ENCODE measurements at places on chromosomes 11 and 22.

DNA sequence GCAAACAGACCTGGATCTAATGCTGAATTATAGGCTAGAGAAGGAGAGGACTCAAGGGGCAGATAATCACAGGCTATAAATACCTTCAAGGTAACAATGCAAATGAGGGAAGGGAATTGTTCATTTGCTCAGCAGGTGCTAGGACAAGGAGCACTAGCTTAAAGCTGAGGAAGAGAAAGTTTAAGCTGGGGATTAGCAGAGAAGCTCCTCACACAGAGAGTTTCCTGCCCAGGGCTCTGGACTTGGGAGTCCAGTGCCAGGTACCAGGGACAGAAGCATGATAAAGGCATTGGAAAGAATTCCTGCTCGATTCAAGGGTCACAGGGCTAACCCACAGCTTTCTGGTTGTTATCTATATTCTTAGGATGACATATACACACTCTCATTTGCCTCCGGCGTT is 509.9 kb downstream of the NTM start:
- no peak overlapping the region for H3K27ac ChIP-seq
- H3K27me3 ChIP-seq: no peaks in the 10 kb centered on the region
- H3K4me3 ChIP-seq: no peak overlapping the region
- no peaks in the 10 kb centered on the region for H3K4me1 ChIP-seq

DNA sequence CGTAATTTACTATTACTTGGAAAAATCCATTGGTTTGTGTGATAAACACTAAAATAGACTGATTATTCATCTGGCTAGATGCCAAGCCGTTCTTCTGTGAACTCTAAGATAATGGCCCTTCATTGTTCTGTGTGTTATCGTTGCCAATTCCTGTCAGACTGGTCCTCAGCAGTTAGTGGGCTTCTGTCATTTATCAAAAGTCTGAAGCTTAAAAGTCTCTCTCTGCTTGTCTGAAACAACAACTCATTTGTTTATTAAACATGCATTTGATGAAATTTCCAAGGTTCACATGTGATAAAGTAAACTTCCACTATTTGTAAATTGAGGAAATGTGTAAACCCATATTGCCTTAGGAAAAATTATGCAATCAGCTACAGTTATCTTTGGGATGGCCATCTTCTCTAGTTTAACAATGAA is 21.1 kb upstream of the RDX start:
- no peak overlapping the region for H3K4me3 ChIP-seq
- peaks cover 11% of the 10 kb centered on the region for H3K27me3 ChIP-seq
- DNase-seq: no peak

GRCh38 chr11:16917941-16918340 is 96.3 kb downstream of the PLEKHA7 start:
- no peak overlapping the region for H3K4me3 ChIP-seq
- no peak for DNase-seq
- H3K36me3 ChIP-seq: no peaks in the 10 kb centered on the region
- H3K4me1 ChIP-seq: peaks cover 1% of the 10 kb centered on the region

GRCh38 chr11:36757075-36757474 is 159.0 kb upstream of the RAG2 start:
- no peaks in the 10 kb centered on the region for H3K4me1 ChIP-seq
- H3K4me3 ChIP-seq: no peak overlapping the region
- DNase-seq: no peak

- H3K4me1 ChIP-seq: peaks cover 2% of the 10 kb centered on the region
- no peak for DNase-seq
- H3K27me3 ChIP-seq: peaks cover 3% of the 10 kb centered on the region
- no peak overlapping the region for H3K27ac ChIP-seq
- H3K4me3 ChIP-seq: no peak overlapping the region
Observed at GRCh38 chr11:126518972-126519690, 163.6 kb downstream of the ST3GAL4 start.

DNA sequence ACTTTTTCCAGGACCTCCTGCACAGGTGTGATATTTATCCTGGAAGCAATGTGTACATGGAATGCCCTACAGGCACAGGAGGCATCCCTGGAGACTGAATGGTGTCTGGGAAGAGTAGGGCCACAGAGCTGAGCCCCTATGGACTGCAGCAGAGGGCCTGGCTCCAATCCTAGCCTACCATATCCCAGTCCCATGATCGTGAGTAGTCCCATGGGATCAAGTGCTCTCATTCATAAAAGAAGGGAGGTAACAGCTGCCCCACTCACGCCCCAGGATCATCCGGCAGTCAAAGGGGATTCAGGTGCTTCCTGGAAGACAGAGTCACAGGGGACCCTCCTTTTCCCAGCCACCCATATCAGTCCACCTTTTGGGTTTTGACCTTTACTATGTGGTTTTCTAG is 24.0 kb downstream of the ANKK1 start:
- H3K27me3 ChIP-seq: no peaks in the 10 kb centered on the region
- no peak for DNase-seq
- H3K27ac ChIP-seq: no peak overlapping the region
- H3K36me3 ChIP-seq: no peaks in the 10 kb centered on the region

DNA sequence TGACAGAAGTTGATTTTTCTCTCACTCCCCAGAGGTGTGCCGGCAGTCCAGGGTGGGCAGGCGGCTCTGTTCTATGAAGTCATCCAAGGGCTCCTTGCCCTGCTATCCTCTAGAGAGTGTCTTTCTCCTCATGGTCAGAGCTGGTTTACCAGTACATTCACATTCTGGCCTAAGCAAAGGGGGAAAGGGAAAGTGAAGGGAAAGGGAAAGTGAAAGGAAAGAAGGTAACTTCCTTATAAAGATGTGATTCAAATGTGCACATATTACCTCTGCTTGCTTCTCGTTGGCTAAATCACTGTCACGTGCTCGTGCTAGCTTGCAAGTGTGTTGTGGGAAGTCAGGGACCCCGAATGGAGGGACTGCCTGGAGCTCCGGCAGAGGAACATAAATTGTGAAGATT is 2.9 kb upstream of the HTATIP2 start:
- peaks cover 41% of the 10 kb centered on the region for H3K4me1 ChIP-seq
- peak overlapping the region; percentile 84 for H3K4me3 ChIP-seq
- peak overlapping the region; percentile 90 for H3K27ac ChIP-seq
- peak; percentile 37 for DNase-seq

DNA sequence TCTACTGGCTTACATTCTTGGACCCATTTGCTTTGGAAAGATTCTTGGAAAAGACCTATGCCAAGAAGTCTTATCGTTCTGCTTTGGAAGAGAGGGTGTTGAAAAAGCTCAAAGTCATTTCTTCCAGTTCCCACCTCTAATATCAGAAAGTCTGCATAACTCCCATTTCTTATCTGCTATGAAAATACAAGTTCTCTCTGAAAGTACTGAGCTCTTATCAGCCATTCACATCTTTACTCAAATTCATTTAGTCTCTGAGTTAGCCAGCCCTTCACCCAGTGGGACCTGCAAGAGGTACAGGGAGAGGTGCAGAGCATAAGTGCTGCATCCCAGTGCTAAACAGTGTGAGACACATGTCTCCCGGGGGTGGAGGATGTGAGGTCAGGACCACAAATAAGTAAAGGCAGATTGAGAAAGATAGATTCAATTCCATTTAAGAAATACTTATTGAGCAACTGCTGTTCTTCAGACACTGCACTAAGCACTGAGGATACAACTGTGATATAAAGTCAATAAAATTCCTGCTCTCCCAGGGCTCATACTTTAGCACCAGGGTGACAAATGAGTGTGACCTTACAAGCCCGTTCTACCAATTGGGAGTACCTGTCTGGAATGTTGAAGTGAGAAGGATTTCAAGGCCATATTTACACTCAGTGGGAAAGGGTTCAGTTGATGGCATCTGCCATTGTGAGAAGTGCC is 76.7 kb downstream of the PISD start:
- DNase-seq: no peak
- H3K4me3 ChIP-seq: no peak overlapping the region
- H3K27me3 ChIP-seq: no peaks in the 10 kb centered on the region
- H3K4me1 ChIP-seq: peaks cover 24% of the 10 kb centered on the region
- H3K27ac ChIP-seq: no peak overlapping the region

GRCh38 chr22:49810363-49811019 is 17.2 kb downstream of the BRD1 start:
- H3K27me3 ChIP-seq: no peaks in the 10 kb centered on the region
- H3K4me3 ChIP-seq: no peak overlapping the region
- no peak overlapping the region for H3K27ac ChIP-seq

DNA sequence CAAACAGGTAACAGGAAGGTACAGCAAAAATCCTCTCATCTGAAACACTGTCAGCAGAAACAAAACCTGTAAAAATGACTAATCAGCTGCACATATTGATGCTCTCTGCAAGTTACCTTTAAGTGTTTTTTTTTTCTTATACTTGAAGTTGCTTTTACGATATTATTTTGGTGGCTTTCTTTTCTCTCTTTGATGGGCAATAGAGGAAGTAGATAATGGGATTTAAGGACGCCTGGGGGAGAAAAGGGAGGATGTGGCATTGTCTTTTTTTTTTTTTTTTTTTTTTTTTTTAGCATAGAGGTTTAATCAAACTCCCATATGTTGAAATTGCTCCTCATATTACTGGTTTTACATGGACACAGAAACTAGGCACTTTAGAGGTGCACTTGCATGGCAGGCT is 11.4 kb upstream of the ADSL start:
- peaks cover 30% of the 10 kb centered on the region for H3K36me3 ChIP-seq
- peaks cover 56% of the 10 kb centered on the region for H3K4me1 ChIP-seq
- no peaks in the 10 kb centered on the region for H3K27me3 ChIP-seq
- peak overlapping the region; percentile 71 for H3K4me3 ChIP-seq
- peak overlapping the region; percentile 72 for H3K27ac ChIP-seq
- DNase-seq: no peak

DNA sequence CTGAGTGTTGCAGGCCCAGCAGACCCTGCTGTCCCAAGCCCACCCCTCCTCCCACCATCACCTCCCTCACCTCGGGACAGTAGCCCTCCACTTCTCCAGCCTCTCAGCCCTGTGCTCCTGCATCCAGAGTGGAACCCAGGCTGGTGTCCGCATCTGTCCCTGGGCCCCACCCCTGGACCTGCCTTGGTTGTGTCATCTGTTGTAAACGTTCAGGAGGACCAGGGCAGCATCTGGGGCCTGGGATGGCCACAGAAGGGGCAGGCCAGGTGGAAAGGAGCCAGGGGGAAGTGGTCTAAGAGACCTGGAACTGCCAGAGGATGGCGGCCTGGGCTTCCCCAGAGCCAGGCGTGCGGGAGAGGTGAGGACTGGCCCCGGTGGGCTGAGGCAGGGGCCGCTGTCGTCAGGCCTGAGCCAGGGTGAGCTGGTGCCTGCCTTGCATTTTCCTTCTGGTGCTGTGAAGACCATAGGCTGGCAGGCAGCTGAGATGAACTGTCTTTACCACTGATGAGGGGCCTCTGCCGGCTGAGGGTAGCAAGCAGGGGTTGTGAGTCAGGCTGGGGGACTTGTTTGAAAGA is 26.1 kb upstream of the MGAT3 start:
- no peaks in the 10 kb centered on the region for H3K36me3 ChIP-seq
- H3K4me1 ChIP-seq: no peaks in the 10 kb centered on the region
- peak overlapping the region; percentile 48 for H3K27ac ChIP-seq
- H3K27me3 ChIP-seq: no peaks in the 10 kb centered on the region
- no peak overlapping the region for H3K4me3 ChIP-seq

DNA sequence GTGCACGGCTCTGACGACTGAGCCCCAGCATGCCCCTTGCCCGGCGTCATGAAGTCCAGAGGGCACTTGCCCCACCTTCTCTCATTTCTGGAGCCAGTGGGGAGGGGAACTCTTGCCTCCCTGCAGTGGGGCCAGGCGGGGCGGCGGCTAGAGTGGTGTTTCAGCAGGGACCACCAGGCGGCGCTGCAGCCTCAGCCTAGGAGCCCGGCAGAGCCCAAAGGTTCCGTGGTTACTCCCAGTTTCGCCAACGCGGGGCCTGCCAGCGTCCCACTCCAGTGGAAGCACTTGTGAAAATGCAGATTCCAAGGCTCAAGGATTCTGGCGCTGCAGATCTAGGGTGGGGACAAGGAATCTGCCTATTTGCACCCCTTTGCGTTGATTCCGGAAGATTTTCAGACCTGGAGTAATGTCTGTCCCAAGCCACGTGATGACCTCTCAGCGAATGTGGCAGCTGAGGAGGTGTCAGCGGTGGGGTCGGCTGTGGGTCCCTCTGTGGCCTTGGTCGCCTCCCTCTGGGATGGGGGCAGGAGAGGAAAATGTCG is 55.7 kb downstream of the CD82 start:
- H3K27ac ChIP-seq: no peak overlapping the region
- peak; percentile 76 for DNase-seq
- no peak overlapping the region for H3K4me3 ChIP-seq
- H3K27me3 ChIP-seq: no peaks in the 10 kb centered on the region
- no peaks in the 10 kb centered on the region for H3K36me3 ChIP-seq

- peaks cover 3% of the 10 kb centered on the region for H3K4me1 ChIP-seq
- no peaks in the 10 kb centered on the region for H3K27me3 ChIP-seq
- no peak for DNase-seq
- H3K4me3 ChIP-seq: no peak overlapping the region
Observed at GRCh38 chr11:48164836-48165235, 51.8 kb upstream of the OR4B1 start.

- H3K4me3 ChIP-seq: no peak overlapping the region
- no peak for DNase-seq
Observed at GRCh38 chr22:50706481-50707125, 31.4 kb upstream of the ACR start.

GRCh38 chr11:73227571-73228211 is 9.6 kb downstream of the P2RY2 start:
- peaks cover 11% of the 10 kb centered on the region for H3K4me1 ChIP-seq
- no peak for DNase-seq
- peaks cover 16% of the 10 kb centered on the region for H3K27me3 ChIP-seq
- no peaks in the 10 kb centered on the region for H3K36me3 ChIP-seq

GRCh38 chr11:18438691-18439090 is 17.0 kb upstream of the LDHAL6A start:
- no peaks in the 10 kb centered on the region for H3K4me1 ChIP-seq
- H3K36me3 ChIP-seq: no peaks in the 10 kb centered on the region
- H3K4me3 ChIP-seq: no peak overlapping the region
- no peak for DNase-seq
- H3K27me3 ChIP-seq: peaks cover 4% of the 10 kb centered on the region

DNA sequence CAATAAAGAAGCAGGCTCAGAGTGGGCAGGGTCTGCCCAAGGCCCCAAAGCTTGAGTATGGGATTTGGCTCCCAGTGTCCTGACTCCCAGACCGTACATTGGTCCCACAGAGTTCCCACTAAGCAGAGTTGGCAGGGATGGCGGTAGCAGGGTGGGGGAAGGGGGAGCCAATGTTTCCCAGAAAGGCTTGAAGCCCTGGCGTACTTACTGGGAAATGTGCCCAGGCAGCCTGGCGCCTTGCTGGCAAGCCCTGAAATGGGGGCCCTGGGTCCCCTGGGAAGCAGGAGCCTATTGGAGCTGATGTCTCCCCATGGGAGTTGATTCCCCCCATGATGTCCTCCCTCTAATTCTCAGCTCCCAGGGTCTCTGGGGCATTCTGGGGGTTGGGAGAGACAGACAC is 9.3 kb downstream of the ARHGEF17 start:
- no peak for DNase-seq
- peaks cover 24% of the 10 kb centered on the region for H3K4me1 ChIP-seq
- H3K27ac ChIP-seq: no peak overlapping the region
- no peak overlapping the region for H3K4me3 ChIP-seq
- H3K36me3 ChIP-seq: no peaks in the 10 kb centered on the region

- H3K4me1 ChIP-seq: no peaks in the 10 kb centered on the region
- H3K27ac ChIP-seq: no peak overlapping the region
- H3K27me3 ChIP-seq: peaks cover 2% of the 10 kb centered on the region
- no peak overlapping the region for H3K4me3 ChIP-seq
Observed at GRCh38 chr11:27212248-27212780, 150.7 kb downstream of the CCDC34 start.

Data from activated naive CD8-positive, alpha-beta T cell treated with anti-CD3 and anti-CD28 coated beads, Interleukin-2, amount 10 ng/mL, durations not matched to agents 7 days and 5 days (primary cell).